ENCODE measurements at places on chromosomes 12 and 14. TPM values are rescaled to one million over a fixed set of nuclear protein-coding genes. Genes with fewer than 3 reads are reported as not detected.

DNA sequence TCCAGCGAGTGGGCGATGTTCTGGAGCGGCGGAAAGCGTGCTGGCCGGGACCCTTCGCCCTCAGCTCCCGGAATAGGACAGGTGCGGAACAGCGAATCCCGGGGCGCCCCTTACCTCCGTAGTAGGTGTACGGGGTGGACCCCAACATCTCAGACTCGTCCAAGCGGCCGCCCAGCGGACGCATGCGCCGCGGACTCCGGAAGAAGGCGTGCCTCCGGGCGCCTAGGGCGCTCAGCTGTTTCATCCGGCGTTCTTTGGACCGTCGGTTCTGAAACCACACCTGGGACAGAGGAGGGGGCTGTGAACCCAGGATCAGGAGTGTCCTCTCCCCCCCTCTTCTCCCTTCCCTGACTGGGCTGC, 4.5 kb downstream of the LHX5 start:
- DNase-seq, result no peak

DNA sequence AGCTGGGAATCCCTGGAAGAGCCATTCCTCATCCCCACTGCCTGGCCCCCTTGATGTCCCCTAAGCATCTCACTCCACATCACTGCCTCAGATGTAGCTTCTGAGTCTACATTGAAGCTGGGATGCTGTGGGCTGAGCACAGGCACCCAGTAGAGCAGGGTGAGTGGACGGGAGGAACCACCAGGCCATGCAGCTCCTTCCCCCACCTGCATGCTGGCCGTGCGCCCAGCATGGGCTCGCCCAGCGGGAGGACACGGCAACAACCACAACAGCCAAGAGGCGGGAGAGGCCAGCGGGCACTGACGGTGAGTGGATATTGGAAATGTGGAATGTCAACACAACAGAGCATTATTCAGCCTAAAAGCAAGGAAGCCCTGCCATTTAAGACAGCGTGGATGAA, 310.9 kb downstream of the ADGRD1 start:
- no peak for DNase-seq

GRCh38 chr12:74538491-74539258, 1.0 kb downstream of the ATXN7L3B start:
- DNase-seq, result peak; percentile 63

GRCh38 chr12:67885375-67886169, 103.7 kb upstream of the IFNG-AS1 start:
- DNase-seq, result no peak

GRCh38 chr14:104953097-104953496, 25.1 kb downstream of the AHNAK2 start:
- DNase-seq, result no peak

DNA sequence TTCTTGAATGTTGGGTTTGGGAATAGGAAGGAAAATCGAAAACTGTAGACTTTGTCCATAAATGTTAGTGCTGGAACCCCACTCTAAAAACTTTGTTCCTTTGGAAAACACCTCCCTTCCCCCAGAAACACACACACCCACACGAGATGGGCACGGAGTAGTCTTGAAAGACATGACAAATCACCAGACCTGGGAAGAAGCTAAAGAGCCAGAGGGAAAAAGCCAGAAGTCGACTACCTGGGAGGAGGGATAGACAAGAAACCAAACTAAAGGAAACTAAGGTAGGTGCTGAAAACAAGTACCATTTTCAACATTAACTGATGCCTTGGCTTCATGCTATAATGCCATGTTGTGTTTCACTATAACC, 925 bp upstream of the NANOG start:
- DNase-seq, result no peak

GRCh38 chr14:22807432-22808087, 7.7 kb downstream of the SLC7A7 start:
- DNase-seq, result no peak

DNA sequence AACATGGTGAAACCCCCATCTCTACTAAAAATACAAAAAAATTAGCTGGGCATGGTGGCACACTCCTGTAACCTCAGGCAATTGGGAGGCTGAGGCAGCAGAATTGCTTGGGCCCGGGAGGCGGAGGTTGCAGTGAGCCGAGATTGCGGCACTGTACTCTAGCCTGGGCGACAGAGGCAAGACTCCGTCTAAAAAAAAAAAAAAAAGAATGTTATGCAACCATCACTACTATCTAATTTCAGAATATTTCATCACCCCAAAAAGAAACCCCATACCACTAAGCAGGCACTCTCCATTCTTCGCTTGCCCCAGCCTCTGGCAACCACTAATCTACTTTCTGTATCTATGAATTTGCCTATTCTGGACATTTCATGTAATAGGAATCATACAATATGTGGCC, 68.8 kb upstream of the AMN start:
- DNase-seq, result no peak

- no peak for DNase-seq
Observed at GRCh38 chr14:60215127-60215444, 33.9 kb upstream of the PPM1A start.

DNA sequence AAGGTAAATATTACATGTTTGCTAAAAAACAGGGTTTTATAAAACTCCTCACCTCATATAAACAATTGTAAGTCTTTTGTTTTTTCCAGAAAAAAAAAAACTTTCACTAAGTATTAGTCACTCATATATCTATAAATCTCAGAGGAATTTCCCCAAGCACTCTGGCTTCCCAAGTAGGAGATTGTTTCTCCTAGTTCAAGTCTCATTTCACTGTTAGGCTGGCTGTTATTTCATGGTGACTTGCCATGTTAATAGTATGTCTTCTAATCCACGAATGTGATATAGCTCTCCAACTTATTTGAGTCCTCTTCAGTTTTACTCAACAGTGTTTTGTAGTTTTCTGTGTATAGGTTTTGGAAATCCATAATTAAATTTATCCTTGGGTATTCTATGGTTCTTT, 61.6 kb downstream of the CAPZA3 start:
- DNase-seq, result no peak

- no peak for DNase-seq
Observed at GRCh38 chr12:95151821-95152220, 65.4 kb downstream of the FGD6 start.

GRCh38 chr14:76106188-76106587, 45.5 kb upstream of the GPATCH2L start:
- no peak for DNase-seq

GRCh38 chr12:17414596-17414995, 675.4 kb downstream of the RERGL start:
- no peak for DNase-seq

The FGD4 gene
- total RNA-seq, result 0.76 TPM

The ITGA5 gene
- 13.2 TPM for total RNA-seq

The RIPK3 gene
- total RNA-seq, result 22.9 TPM

The TRMT5 gene
- 9.2 TPM for total RNA-seq

The SPX gene
- 0.64 TPM for total RNA-seq

The PLEK2 gene
- not detected for total RNA-seq

The RPL10L gene
- total RNA-seq, result not detected

Data from activated CD8-positive, alpha-beta memory T cell treated with anti-CD3 and anti-CD28 coated beads, Interleukin-2, amount 10 ng/mL, durations not matched to agents 7 days and 5 days (primary cell).